Effector CD8-positive, alpha-beta T cell (primary cell): ENCODE measurements at places on chromosomes 4 and X.

GRCh38 chr4:113760094-113760794 lies 1.3 kb downstream of the CAMK2D start:
- peak; percentile 6 for DNase-seq

GRCh38 chr4:17276776-17277175 lies 235.1 kb downstream of the QDPR start:
- no peak for DNase-seq

GRCh38 chr4:156634612-156635011 lies 337.0 kb downstream of the PDGFC start:
- DNase-seq = no peak

DNA sequence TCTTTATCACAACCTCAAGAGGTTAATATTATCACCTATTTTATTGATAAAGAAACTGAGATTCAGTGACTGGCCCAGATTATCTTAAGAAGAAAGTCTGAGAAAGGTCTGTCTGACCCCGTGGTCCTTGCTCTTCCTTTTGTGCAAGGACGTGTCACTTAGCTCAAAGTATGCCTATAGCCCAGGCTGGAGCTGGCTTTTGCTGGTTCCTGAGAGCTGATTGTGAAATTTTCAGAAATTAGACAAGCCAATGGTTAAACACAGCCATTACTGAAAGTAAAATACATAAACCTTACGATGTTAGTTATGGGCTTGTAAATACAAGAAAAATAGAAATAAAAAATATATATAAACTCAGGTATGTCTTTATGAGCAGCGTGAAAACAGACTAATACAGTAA lies 70.1 kb downstream of the CHRNA9 start:
- no peak for DNase-seq

DNA sequence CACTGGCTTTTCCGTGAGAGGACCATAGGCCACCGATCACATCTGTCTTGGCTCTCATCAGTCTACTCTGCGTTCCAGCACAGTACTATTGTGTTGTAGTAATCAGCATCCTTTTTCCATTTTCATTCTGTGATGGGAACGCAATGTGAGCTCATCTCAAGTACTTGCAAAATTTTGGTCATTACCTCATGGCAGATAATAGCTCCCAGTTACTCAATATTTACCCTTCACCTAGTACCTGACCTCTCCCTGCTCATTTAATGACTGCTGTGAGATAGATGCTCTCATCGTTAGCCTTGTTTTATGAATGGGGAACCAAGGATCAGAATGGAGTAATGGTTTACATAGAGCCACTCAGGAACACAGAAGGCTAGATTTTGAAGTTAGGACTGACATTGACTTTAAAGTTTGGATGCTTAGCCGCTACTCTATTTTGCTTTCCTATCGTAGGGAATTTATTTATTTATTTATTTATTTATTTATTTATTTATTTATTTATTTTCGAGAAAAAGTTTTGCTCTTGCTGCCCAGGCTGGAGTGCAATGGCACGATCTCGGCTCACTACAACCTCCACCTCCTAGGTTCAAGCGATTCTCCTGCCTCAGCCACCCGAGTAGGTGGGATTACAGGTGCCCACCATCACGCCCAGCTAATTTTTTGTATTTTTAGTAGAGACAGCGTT lies 6.5 kb upstream of the GPR101 start:
- DNase-seq = no peak

- no peak for DNase-seq
Measured at GRCh38 chr4:153724606-153725005, 35.2 kb downstream of the RNF175 start.

- DNase-seq = no peak
Measured at GRCh38 chr4:47071901-47072341, 40.6 kb downstream of the GABRB1 start.

GRCh38 chrX:23788521-23788920 lies 5.5 kb downstream of the SAT1 start:
- no peak for DNase-seq

DNA sequence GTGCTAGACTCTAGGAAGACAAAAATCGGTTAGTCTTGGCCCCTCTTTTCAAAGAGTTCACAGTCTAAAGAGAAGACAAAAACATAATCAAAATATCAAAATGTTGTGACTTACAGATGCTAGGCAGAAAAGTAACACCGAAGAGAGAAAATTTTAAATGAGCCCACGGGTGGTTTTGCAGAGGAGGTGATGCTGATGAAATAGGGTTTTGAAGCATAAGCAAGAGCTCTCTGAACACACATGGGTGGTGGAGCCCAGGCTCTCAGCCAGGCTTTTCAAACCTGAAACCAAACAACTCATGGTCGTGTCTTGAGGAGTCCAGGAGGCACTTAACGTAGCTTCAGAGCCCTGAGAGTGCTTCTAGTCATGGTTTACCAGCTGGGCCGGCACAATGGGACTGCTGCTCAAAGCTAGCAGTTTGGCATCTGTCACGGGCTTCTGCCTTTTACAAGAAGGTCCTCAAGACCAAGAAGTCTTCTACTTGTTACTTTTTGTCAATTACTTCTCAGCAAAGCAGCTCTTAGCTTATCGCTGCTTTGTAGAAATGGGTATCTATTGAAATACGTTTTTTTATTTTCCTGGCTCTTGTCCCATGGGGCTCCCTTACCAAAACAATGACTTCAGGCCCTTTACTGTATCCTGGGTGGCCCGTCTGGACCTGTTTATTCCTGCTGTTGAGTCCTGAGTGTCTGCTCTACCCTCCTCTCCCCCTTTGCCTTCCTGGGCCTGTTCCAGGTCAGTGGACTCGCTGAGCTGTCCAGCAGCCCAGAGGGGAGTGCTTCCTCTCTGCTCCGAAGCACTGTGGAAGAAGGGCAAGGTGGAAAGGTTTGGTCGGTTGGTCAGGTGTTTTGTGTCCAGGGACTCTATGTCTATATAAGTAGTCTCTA lies 69.5 kb downstream of the TNIP2 start:
- DNase-seq = no peak
